ENCODE measurements at places on chromosomes 3 and 15.

- DNase-seq, result no peak
Observed at GRCh38 chr3:158471639-158472294, 99.2 kb upstream of the MLF1 start.

DNA sequence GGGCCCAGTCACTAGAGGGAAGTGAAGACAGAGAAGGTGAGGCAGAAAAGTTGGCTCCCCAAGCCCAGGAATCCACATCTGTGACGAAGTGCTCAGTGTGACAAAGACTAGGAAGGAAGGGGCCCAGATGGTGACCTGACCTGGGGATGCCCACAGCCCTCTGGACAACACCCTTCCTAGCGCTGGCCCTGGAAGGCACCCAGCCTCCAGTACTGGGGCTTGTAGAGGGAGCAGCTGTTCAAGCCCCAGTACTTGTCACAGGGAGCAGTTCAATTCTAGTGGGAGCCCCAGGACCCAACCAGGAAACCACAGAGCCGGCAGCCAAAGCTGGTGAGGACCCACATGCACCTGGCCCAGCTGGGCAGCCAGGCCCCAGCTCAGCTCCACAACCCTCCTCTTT is 190.8 kb downstream of the XXYLT1 start:
- no peak for DNase-seq

DNA sequence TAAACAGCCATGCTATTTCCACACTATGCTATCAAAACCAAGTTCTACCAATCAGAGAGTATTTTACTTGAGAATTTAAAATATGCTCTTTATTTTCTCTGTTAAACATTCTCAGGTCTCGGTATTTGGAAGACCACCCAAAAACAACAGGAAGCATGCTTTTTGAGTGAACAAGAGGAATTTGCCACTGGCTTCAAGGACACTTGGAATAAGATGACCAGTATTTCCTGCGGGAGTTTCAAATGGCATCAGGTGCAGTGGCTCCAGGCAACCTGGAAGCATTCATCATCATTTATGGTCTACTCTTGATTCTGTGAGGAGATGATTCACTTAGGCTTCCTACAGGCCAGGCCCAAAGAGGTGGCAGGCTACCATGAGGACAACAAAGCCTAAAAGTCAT is 305.7 kb upstream of the ATP11B start:
- DNase-seq, result no peak

DNA sequence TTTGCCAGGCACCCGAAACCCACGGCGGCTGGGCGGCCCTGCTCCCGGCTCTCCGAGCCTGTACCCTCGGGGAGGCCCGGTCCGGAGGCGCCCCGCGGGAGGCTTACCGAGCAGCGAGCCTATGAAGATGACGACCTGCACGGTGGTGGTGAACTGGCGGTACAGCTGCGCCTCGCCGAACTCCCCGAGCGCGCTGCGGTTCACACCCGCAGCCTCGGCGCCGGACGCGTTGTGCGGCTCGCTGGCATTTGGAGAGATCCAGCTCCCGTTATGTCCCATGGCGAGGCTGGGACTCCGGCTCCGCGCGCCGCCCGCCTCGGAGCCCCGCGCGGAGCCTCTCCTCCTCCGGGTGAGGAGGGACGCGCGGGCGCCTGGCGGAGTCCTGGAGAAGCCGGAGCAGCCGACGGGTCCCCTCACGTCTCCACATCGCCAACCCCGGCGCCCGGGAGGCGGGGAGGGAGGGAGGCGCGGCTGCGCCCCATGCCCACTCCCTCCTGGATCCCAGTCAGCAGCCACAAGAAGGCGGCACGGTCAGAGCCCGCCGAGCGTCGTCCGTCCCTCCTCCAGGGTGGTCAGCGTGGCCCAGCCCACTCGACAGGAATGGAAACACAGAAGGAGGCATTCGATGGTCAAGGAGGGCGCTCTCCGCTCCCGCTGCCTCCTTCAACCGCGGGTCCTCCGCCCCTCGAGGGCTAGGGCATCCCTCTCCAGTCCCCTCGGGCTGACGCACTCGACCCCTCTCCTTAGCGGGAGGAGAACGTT is at the start of gene GPR176:
Gene GPR176, minus strand, starts transcription at position 519 of the 762 bp plus-strand sequence. Its CDS starts 240 bp downstream, at position 279.
- peak; percentile 16 for DNase-seq

DNA sequence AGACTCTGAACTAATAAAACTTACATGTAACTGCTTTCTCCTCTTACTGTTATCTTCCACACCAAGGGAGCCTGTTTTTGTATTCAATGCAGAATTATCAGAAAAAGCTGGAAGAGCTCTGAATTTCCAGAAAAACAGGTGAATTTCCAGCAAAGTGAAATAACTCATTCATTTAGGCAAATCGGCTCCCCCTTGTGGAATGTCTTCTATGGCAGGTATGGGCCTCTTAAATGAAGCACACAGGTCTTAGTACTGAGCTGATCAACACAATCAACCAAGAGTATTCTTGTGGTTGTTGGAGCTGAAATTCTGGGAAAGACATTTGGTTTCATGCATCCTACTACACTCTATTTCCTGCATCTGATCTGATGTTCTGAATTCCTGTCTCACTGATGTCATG is 31.0 kb upstream of the PTPRG start:
- DNase-seq, result no peak

- DNase-seq, result no peak
Observed at GRCh38 chr3:155435821-155436220, 142.3 kb upstream of the STRIT1 start.

GRCh38 chr3:149480326-149481017 is 6.0 kb downstream of the TM4SF4 start:
- no peak for DNase-seq

GRCh38 chr15:48905847-48906246 is 27.9 kb downstream of the EID1 start:
- no peak for DNase-seq

GRCh38 chr3:98647197-98647596 is 53.8 kb upstream of the CPOX start:
- DNase-seq, result no peak

DNA sequence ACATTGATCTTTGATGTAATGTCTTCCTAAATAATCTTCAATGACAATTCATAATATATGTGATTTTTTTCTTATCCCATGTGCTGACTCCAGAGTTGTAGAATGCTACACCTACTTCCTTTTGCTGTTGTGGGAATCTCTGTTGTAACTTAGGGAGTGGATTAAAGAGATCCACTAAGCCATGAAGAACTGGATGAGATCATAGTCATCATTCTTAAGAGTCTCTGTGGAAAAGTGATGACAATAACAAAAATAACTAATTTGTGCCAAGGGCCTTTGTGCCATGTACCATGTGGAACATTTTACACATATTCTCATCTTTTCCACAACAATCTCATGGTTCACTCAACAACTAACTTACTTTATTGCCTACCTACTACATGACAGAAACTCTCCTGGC is 162.9 kb upstream of the PDZRN3 start:
- DNase-seq, result no peak

DNA sequence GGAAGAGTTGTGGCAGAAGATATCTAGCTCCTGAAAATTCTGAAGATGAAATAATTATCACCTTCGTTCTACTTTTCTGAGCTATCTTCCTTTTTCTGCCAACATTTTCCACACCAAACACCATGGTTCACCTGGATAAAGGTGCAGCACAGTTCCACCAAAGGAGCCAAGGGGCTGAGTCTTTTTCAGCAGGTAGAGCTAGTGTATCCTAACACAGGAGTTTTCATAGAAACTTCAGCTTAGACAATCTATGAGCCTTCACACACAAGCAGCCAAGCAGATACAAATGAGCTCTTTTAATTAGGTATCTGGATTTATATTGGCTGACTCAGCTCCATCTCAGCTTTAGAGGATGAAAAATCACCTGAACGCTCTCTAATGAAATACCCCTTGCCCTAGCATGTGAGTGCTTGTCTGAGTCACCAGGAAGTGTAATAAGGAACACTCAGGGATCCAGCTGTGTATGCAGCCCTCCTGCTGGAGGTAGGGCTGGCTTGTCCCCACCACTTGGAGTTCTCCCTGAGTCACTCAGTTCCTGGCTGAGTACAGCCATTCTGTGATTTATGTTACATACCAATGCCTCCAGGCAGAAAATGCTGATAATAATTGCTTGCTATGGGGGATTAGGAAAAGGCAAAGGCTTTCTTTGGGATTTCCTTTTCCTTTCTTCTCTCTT is 385.7 kb downstream of the LSAMP start:
- no peak for DNase-seq

GRCh38 chr3:6994081-6994668 is 133.3 kb downstream of the GRM7 start:
- no peak for DNase-seq

GRCh38 chr3:151393146-151393830 is 8.7 kb upstream of the P2RY12 start:
- no peak for DNase-seq

- DNase-seq, result no peak
Observed at GRCh38 chr3:65875393-65876027, 163.2 kb downstream of the MAGI1 start.

- DNase-seq, result no peak
Observed at GRCh38 chr3:51966922-51967383, 301 bp downstream of the PCBP4 start.

DNA sequence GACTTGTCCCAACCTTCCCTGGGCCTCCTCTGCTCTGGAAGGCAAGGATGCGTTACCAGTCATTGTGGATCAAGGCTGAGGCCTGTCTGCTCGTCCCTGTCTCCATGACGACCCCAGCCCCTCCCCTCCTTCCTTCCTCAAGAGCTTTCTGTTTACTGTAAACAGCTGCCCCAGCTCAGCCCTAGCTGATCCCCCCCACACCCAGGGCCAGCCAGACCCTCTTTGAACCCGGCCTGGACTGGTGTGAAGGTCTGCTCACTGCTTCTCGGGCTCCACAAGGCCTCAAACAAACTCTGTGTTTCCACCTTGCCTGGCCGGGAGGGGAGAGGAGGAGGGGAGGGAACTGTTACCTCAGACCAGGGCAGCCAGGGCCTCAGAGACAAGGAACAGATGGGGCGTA is 16.9 kb downstream of the VPS18 start:
- no peak for DNase-seq

GRCh38 chr3:145359040-145359439 is 801.9 kb downstream of the PLOD2 start:
- no peak for DNase-seq

- no peak for DNase-seq
Observed at GRCh38 chr3:66237552-66237951, 16.8 kb downstream of the SLC25A26 start.

- DNase-seq, result no peak
Observed at GRCh38 chr3:153216928-153217327, 54.9 kb downstream of the RAP2B start.

GRCh38 chr3:196646666-196647216 is 7.2 kb downstream of the NRROS start:
- no peak for DNase-seq

GRCh38 chr15:92524874-92525565 is 130.6 kb downstream of the FAM174B start:
- no peak for DNase-seq

DNA sequence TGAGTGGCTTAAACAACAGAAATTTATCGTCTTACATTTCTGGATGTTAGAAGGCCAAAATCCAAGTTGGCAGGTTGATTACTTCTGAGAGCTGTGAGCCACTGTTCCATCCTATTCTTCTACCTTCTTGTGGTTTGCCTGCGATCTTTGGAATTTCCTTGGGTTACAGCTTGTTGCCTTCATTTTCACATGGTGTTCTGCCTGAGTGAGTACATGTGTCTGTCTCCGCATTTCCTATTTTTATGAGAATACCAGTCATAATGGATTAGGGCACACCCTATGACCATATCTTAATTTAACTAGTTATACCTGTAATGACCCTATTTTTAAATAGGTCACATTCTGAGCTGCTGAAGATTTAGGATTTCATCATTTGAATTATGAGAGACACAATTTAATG is 294.3 kb downstream of the CNTN4 start:
- no peak for DNase-seq

DNA sequence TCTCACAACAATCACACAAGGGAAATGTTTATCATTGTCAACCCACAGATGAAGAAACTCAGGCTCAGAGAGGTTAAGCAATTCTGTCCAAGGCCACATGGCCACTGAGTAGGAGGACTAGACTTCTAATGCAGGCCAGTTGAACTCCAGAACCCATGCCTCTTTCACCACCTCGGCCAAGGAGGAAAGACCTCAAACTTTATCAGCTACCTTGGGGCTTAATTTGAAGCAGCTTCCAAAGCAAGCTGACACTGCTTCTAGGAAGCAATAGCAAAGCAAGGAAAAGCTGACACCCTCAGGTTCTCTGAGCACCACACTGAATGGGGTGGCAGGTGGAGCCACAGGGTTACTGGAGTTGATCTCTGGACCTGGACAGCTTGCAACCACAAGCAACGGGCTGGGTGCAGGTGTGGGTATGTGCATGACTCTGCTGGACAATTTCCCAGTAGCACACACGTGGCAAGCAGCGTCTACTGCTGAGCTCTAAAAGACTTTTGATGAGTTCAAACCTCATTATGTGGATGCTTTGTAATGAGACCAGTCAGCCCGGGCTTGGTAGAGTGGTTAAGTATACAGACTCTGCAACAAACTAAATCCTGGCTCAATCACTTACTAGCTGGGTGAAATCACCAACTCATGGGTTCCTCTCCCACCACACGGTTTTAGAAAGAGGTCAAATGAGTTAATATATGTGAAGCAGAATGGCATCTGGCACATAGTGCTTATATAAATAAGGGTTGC is 23.1 kb downstream of the CCNL1 start:
- DNase-seq, result no peak

DNA sequence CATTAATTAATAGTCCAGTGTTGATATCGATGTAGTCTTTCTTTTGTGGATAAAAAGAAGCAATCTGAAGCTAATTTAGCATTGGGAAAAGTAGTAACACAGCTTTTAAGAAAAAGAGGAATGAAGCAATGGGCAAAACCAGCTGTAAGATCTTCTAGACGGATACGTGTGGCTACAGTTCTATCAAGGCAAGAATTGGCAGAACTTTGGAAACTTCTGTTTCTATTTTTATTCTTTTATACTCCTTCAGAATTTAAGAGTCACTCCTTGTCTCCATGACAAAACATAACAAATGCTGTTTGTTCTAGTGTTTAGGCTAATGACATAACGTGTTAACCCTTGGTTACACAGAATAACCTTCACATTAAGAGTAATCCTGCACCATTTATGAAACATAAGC is 289.2 kb downstream of the ROBO2 start:
- no peak for DNase-seq

DNA sequence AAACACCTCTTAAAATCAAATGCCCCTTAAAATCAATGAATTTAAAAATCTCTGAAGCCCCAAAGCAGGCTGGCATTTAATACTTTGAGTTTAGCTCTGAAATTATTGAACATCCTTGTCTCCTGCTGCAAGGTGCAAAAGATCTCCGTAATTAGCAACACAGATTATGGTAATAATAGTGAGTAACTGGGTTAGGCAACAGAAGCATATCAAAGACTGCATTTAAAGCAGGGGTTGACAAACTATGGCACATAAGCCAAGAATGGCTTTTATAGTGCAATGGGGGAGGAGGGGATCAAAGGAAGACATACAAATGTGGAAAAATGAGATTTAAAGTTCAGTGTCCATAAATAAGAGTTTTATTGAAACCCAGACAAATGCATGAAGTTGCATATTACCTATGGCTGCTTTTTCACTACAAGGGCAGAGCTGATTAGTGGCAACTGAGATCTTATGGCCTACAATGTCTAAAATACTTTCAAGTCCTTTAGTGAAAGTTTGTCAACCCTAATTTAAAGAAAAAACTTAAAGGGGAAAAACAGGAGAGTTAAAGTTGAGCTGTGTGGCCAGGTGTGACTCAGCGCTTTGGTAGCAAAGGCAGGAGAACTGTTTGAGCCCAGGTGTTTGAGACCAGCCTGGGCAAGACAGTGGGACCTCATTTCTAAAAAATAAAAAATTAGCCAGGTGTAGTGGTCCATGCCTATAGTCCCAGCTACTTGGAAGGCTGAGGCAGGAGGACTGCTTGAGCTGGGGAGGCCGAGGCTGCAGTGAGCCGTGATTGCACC is 157.6 kb downstream of the TBL1XR1 start:
- DNase-seq, result no peak
